Lower leg skin (tissue), 4 donors: ENCODE measurements at places on chromosomes 4 and X.

DNA sequence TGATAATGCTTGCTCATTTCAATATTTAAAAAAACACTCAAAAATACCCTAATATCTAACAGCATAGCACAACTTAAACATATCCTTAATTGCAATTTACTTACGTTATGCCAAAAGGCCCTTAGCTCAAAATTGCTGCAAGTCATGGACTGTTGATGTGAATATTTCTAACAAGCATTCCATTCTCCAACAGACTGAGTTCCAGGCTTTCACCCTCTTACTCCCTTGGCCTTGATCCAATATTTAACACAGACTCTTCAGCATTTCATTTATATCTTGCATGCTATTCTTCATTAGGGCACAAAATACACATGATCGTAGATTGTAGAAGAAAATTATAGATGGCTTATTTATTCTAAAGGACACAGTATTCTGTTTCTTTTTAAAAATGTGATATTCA, 96.5 kb downstream of the RNF150 start:
- DNase-seq, result no peak

- no peak for DNase-seq
These were observed 78.8 kb upstream of the FAT4 start for GRCh38 chr4:125235971-125236370.

DNA sequence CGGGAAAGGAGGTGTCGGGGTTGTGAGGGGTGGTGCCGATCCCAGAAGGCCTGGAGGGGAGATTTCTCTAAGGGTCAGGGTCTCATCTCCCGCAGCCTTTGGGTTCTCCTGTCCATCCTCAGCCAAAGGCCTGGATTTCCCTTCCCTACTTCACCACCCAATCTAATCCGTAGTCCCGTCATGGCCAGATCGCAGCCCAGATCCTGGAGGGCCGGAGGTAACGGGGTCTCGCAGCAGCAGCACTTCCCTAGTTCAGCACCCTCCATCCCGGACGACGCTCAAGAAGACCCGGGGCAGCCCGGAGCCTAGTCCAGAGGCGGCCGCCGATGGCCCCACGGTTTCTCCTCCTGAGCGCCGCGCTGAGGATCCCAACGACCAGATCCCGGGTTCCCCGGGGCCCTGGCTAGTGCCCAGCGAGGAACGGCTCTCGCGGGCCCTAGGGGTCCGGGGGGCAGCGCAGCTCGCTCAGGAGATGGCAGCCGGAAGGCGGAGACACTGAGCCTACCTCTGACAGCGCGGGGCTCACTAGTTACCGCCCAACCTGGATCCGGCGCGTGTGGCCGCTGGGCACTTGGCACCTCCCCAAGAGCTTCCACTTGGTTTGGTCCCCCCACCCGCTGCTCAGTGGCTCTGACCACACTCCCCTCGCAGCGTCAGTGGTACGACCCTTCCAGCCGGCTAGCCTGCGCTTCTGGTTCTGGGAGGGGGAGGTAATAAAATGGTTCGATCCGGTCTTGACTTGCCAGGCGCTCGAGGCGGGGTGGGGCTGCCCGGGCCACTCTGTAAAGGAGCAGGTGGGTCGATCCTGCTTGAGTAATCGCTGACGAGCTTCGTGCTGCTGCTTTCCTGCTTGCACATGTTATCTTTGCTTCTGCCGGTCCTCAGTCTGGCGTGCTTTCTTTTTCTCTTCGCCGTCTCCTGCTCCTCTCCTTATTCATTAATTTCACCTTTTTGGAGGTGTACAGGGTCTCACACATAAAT, 3.6 kb downstream of the MAGIX start:
- DNase-seq, result peak; percentile 71

GRCh38 chr4:69156913-69157312, 57.6 kb downstream of the UGT2B11 start:
- no peak for DNase-seq

DNA sequence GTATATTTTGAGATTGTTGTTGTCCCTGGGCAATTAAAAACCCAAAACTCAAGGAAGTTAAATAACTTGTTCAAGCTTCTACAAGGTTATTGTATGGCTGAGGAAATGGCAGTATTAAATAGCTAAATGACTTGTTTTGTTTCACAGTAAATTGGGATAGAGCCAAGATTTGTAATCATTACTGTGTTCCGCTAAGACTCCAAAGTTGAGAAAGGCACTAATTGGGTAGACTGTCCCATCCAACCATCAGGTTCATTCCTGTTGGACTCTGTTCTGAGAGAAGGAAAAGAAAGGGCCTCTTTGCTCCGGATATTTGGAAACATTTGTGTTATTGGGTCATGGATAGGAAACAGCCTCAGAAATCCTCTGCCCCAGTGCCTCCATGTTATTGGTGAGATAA, 82.2 kb downstream of the DCLK2 start:
- DNase-seq, result no peak

- peak; percentile 92 for DNase-seq
These were observed 426 bp upstream of the XIAP start for GRCh38 chrX:123859409-123859845.

- DNase-seq, result no peak
These were observed 1223.7 kb upstream of the AGA start for GRCh38 chr4:178665916-178666315.
